ENCODE measurements at places on chromosomes 13 and 19.

- no peak for DNase-seq
Measured at GRCh38 chr13:110337247-110337646, 30.2 kb downstream of the COL4A2 start.

DNA sequence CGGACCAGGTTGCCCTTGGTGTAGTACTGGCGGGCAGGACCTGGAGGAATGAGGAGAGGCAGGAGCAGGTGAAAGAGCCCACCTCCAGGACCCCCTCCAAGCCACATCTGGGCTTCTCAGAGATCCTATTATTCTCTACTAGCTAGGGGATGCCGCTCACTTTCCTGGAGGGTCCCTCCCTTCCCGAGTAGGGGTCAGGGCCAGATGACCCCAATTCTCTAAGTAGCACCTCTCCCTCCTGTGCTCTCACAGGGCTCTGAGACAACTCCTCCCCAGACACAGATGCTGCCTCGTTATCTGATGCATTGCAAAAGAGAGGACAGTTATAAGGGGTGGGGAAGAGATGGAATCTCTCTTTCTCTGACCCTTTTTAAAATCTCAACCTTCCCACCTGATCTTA lies 22.9 kb downstream of the GP6 start:
- no peak for DNase-seq

DNA sequence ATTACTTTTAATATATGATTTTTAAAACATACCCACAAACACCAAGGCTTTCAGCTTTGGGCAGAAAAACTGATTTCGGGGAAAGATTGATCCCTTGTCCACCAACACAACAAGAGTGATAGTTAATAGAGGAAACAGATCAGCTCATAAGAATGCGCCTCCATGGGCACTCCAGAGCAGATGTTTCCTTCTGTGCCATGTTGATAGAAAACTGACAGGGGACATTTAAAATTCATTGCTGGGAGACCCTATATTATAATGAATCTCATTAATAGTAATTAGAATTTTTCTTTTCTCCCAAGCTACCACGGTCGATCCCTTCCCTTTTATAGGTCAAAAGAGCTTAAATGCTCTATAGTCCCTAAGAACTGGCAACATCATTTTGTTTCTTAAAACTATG lies 431.2 kb downstream of the IRS2 start:
- DNase-seq = no peak

DNA sequence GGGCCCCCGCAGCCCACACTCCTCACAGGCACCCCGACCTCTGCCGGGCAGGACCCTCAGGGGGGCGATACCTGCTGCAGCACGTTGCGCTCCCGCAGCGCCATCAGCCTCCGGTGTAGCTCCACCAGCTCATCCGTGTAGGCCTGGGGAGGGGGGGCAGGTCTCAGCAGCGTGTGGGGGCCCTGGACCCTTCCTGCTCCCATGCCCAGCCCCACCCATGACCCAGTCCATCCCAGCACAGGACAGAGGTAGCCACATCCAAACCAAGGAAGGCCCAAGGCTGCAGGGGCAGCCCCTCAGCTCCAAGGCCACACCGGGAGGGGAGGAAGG lies 66.5 kb downstream of the MLLT1 start:
- DNase-seq = no peak

- DNase-seq = no peak
Measured at GRCh38 chr19:11115895-11116446, 26.7 kb downstream of the LDLR start.
